Naive thymus-derived CD8-positive, alpha-beta T cell (primary cell): ENCODE measurements at places on chromosomes 6 and 20. TPM values are rescaled to one million over a fixed set of nuclear protein-coding genes. Genes with fewer than 3 reads are reported as not detected.

GRCh38 chr20:3471397-3472021, 691 bp downstream of the ATRN start:
- peaks cover 25% of the 10 kb centered on the region for H3K4me1 ChIP-seq
- H3K4me3 ChIP-seq: peak overlapping the region; percentile 93
- no peaks in the 10 kb centered on the region for H3K27me3 ChIP-seq

- DNase-seq: no peak
- no peak overlapping the region for H3K4me3 ChIP-seq
Observed at GRCh38 chr20:44166008-44166407, 21.0 kb downstream of the JPH2 start.

- no peaks in the 10 kb centered on the region for H3K36me3 ChIP-seq
- DNase-seq: no peak
- H3K4me1 ChIP-seq: peaks cover 20% of the 10 kb centered on the region
- peak overlapping the region; percentile 11 for H3K27ac ChIP-seq
- no peaks in the 10 kb centered on the region for H3K27me3 ChIP-seq
Observed at GRCh38 chr20:49179368-49180277, 8.5 kb downstream of the STAU1 start.

GRCh38 chr6:90297867-90298381, 1.3 kb upstream of the BACH2 start:
- peak overlapping the region; percentile 77 for H3K4me3 ChIP-seq
- H3K4me1 ChIP-seq: peaks cover 30% of the 10 kb centered on the region

GRCh38 chr6:19465256-19465655, 371.9 kb upstream of the ID4 start:
- H3K36me3 ChIP-seq: no peaks in the 10 kb centered on the region
- DNase-seq: no peak
- no peak overlapping the region for H3K4me3 ChIP-seq
- no peak overlapping the region for H3K27ac ChIP-seq
- no peaks in the 10 kb centered on the region for H3K4me1 ChIP-seq

GRCh38 chr6:79818471-79818870, 128.9 kb downstream of the ELOVL4 start:
- H3K4me3 ChIP-seq: no peak overlapping the region
- H3K27me3 ChIP-seq: peaks cover 32% of the 10 kb centered on the region
- DNase-seq: no peak
- no peaks in the 10 kb centered on the region for H3K4me1 ChIP-seq

- no peak overlapping the region for H3K27ac ChIP-seq
- H3K4me1 ChIP-seq: peaks cover 14% of the 10 kb centered on the region
- peak; percentile 7 for DNase-seq
- no peaks in the 10 kb centered on the region for H3K27me3 ChIP-seq
- peaks cover 59% of the 10 kb centered on the region for H3K36me3 ChIP-seq
Observed at GRCh38 chr20:38751360-38751976, 3.2 kb downstream of the ACTR5 start.

Gene POM121L2
- total RNA-seq: not detected

Gene CPXM1
- total RNA-seq: 0.39 TPM

Gene AIF1
- total RNA-seq: 27.3 TPM

Gene CFAP206
- not detected for total RNA-seq

Gene SALL4
- not detected for total RNA-seq
